ENCODE measurements at places on chromosomes 4 and X.

DNA sequence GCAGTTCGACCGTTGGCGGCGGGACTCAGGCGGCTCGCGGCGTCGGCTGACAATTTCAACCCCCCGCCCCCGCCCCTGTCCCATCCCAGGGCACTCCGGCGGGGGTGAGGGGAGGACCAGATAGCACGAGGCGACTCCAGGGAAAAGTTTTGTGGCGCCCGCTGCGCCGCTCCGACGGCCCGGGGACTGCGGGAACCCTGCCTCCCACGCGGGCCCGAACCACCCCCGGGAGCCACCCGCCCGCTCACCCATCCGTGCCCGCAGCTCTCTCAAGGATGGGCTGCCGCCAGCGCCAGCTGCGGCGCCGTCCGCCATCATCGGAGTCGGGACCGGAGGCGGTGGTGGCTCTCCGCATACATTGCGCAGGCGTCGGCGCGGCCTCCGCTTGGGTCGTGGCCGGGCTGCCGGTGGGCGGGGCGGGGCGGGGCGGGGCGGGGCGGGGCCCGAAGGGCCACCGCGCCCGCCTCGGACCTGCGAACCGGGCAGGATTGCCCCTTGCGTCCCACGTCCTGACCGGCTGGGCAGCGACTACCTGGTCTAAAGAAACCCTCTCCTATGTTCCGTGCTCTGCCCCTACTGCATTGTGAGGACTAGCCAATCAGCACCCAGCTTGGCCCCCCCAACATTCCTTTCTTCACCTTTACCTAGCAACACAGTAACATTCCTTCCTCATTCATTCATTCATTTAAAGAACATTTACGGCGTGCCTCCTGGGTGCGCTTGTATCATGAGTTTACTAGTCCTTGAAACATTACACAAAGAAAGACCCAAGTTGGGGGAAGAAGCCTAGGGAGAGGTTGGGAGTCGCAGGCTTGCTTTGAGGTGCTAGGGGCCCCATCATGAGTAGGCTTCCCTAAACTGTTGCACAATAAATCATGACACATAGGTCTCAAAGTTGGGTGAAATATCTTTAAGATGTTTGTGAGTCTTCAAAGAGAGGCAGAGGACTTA is at the start of gene MAP7D3:
Gene MAP7D3 (minus strand): TSS at position 360 of the 951 bp plus-strand sequence. CDS start 42 bp downstream, at position 318.
- peak; percentile 62 for DNase-seq

GRCh38 chrX:42946544-42947194 is 168.7 kb upstream of the PPP1R2C start:
- no peak for DNase-seq

- DNase-seq: no peak
Observed at GRCh38 chrX:23938690-23939089, 30.9 kb downstream of the CXorf58 start.

GRCh38 chrX:100928660-100929613 is at the start of gene XKRX:
XKRX (minus strand) TSS chrX:100928917; CDS start chrX:100928304, 613 bp downstream.
- DNase-seq: peak; percentile 1

GRCh38 chr4:85411386-85411785 is 63.6 kb upstream of the ARHGAP24 start:
- DNase-seq: no peak

- DNase-seq: peak; percentile 35
Observed at GRCh38 chr4:7719354-7720174, 220.1 kb downstream of the AFAP1 start.

- DNase-seq: no peak
Observed at GRCh38 chr4:23348789-23349498, 540.9 kb downstream of the PPARGC1A start.

- no peak for DNase-seq
Observed at GRCh38 chr4:161517941-161518340, 645.9 kb downstream of the FSTL5 start.

- peak; percentile 80 for DNase-seq
Observed at GRCh38 chr4:32025851-32026459, 1305.8 kb downstream of the PCDH7 start.

- no peak for DNase-seq
Observed at GRCh38 chr4:86641516-86642090, 47.5 kb downstream of the PTPN13 start.

GRCh38 chr4:137651128-137651527 is 118.8 kb upstream of the PCDH18 start:
- peak; percentile 74 for DNase-seq

GRCh38 chrX:54495814-54496516 is at the start of gene FGD1:
FGD1 (minus strand) TSS chrX:54496234; CDS start chrX:54495432, 802 bp downstream.
- DNase-seq: peak; percentile 58

GRCh38 chrX:139877710-139878414 is 55.0 kb downstream of the ATP11C start:
- peak; percentile 50 for DNase-seq

DNA sequence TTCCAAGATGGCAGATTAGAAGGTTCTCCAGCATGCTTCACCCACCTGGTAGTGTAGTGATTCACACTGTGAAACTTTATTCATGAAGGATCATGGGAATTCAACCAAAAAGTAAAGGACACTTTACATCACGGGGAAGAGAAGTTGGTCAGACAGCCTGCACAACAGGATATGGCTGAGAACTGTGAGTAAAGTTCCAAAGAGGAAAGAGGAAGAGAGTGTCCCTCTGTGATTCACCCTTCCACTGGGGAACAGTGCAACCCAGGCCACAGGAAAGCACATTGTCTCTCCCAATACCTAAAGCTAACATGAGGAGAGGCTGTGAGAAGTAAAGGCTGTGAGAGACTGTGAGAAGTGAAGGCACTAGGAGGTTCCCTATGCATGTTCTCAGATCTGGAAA is 137.2 kb downstream of the STPG2 start:
- no peak for DNase-seq

DNA sequence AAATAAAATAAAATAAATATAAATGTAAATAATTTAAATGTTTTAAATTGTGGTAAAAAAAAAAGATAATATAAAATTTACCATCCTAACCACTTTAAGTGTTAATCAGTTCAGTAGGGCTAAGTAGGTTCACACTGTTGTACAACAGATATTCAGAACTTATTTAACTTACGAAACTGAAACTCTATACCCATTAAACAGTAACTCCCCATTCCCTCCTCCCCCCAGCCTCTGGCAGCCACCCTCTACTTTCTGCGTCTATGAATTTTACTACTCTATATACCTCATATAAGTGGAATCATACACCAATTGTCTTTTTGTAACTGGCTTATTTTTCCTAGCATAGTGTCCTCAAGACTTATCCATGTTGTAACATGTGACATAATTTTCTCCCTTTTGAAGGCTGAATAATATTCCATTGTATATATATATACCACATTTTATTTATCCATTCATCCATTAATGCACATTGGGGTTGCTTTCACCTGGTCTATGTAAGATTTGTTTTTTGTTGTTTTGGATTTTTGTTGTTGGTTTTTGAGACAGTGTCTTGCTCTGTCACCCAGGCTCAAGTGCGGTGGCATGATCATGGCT is 32.5 kb upstream of the ELF2 start:
- no peak for DNase-seq

DNA sequence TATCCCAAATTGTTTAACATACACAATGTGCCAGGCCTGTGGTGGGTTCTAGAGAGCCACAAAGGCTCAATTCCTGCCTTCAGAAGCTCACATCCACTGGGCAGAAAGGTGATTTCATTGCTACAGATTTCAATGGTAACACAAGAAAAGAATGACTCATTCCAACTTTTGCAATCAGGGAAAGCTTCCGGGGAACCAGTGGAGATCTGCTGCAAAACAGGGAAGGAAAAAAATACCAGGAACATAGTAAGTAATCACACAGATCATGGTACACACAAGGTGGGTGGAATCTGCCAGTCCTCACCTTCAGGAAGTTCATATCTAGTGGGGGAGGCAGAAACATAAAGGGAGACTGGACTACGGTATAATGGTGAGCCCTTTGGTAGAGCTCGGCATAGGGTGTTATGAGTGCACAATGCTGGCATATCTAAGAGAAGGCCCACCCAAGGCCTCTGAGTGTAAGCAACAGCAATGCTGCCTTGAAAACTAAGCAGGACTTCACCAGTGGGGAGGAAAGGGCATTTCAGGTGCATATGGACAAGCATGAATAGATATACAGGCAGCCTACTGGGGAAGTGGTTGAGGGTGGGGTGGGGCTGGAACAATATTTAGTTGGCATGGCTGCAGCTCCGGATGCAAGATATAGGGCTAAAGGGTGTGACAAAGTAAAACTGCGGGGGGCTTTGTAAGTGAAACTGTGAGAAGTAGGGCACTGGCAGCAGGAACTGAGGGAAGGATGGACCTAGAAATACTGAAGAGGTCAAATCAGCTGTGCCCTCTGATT is 24.2 kb downstream of the GPRIN3 start:
- DNase-seq: no peak

DNA sequence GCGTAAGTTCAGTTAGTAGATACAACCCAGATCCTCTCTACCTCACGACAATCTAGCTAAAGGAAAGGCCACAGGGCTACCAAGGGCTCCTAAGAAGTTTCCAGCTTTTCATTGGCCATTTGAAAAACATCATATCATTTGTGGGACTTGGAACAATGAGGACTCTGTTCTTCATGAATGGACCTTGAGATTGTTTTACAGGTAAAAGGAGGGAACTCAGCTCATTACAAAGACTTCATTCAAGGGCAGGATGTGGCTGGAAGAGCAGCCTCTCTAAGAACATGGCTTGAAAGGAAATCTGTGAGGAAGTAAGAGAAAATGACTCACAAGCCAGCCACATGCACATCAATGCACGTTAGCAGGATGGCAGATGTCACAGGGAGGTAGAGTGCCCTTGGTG is 105.9 kb upstream of the SLC7A11 start:
- peak; percentile 15 for DNase-seq

- no peak for DNase-seq
Observed at GRCh38 chr4:13262816-13263215, 221.3 kb downstream of the RAB28 start.

DNA sequence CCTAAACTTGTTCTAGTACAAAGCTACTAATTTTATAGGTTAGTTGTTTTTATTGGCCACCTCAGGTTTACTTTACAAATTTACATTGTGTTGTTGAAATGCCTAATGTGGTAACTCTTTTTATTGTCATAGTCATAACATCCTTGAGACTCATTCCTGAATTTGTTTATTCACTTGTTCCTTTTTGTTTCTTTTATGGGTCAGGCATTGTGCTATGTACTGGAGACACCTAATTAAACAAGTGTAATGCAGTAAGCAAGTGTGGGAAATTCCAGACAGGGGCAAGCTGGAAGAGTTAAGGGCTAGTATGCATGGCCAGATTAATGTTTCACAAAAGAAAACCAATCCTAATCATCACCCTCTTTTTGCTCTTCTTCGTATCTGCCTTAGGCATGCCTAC is 30.5 kb upstream of the TTC29 start:
- DNase-seq: no peak

GRCh38 chrX:56572975-56573374 is 9.5 kb downstream of the UBQLN2 start:
- no peak for DNase-seq

GRCh38 chr4:87058356-87059073 is 123.7 kb downstream of the AFF1 start:
- no peak for DNase-seq

DNA sequence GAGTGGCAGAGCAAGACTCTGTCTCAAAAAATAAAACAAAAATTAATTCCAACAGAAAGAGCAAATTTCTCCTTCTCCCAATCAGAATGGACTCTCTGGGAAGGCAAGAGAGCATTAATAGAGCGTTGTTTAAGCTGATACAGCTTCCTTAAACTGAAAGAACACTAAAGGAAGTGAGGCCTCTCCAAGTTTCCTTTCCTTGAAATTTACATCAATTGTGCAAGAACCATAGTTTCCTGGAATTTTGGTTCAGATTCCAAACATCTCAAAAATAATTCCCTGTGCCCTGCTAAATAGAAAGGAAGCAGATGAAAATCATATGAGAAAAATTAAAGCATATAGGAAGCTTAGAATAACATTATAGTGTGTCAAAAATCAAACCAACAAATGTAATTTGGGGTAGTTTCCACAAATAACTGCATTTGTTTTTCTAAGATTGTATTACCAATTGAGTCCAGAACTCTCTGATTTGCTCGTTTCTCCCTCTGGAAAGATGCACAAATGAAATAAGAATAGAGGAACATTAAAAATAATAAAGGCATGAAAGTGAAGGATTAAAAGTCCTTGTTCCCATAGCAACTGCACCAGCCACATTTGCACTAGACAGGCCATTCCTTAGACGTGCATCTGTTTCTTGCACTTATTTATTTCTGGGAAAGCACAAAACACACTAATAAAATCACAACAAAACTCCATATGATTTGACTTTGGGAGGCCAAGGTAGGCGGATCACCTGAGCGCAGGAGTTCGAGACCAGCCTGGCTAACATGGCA is 3.7 kb upstream of the FAM241A start:
- no peak for DNase-seq

DNA sequence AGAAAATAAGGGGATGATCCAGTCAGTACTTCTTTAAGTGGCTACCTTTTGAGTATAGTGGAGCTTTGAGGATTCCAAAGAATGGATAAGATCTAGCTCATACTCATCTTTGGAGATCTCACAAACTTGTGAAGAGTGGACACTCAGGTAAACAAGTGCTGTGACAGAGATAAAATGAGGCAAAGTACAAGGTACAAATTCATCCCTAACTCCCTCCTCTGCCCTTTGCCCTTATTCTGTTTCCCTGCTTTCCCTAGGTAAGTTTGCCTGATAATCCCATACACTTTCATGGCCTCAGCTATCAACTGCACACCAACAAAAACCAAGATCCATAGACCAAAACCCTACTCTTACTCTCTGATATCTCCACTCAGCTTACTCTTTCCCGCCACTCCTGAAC is 16.4 kb upstream of the CPEB2 start:
- DNase-seq: no peak

GRCh38 chr4:184368290-184368689 is 106.1 kb downstream of the IRF2 start:
- no peak for DNase-seq

DNA sequence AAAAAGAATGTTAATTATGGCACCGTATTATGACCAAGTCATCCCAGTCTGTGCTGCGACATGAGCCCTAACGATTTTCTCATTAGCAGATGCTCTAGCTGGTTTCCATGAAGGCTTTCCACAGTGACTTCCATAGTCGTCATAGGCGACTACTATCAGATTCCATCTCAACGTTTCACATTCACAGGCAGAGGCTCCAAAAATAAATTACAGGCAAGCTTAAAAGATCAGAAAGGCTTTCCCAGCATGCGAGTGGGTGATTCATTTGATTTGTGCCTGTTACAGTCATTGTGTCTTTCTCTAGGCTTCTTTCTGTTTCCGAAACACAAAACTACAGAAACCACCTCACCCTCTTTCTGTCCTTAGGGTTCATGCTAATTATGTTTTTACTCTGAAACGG is 43.2 kb downstream of the PALLD start:
- DNase-seq: peak; percentile 84

DNA sequence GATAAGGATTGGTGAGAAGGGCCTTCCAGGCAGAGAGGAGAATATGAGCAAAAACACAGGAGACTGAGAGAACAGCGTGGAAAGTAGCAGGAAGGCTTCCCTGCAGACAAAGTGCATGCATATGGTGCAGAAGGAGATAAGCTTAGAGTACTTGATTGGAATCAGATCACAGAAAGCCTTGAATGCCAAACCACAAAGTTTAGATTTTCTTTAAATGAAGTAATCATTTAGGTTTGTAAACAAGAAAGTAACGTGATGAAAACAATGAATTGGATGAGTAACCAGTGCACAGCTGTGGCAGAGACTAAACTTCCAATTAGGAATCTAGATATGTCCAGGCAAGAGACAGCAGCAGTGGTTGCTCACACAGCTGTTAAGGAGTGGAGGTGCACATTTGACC is 83.8 kb upstream of the C1QTNF7 start:
- peak; percentile 31 for DNase-seq

GRCh38 chr4:90159193-90159592 is 32.0 kb downstream of the CCSER1 start:
- DNase-seq: no peak

All from fibroblast of skin of back (primary cell).